ENCODE measurements at places on chromosomes 6 and 20. TPM values are rescaled to one million over a fixed set of nuclear protein-coding genes. Genes with fewer than 3 reads are reported as not detected.

Gene ZSWIM3
- total RNA-seq = 8.8 TPM

Gene COL9A1
- 37.1 TPM for total RNA-seq

- H3K36me3 ChIP-seq = no peaks in the 10 kb centered on the region
- no peak overlapping the region for H3K4me3 ChIP-seq
- H3K4me1 ChIP-seq = peaks cover 7% of the 10 kb centered on the region
- H3K27ac ChIP-seq = no peak overlapping the region
- DNase-seq = no peak
Measured at GRCh38 chr6:373031-373430, 18.5 kb upstream of the IRF4 start.

DNA sequence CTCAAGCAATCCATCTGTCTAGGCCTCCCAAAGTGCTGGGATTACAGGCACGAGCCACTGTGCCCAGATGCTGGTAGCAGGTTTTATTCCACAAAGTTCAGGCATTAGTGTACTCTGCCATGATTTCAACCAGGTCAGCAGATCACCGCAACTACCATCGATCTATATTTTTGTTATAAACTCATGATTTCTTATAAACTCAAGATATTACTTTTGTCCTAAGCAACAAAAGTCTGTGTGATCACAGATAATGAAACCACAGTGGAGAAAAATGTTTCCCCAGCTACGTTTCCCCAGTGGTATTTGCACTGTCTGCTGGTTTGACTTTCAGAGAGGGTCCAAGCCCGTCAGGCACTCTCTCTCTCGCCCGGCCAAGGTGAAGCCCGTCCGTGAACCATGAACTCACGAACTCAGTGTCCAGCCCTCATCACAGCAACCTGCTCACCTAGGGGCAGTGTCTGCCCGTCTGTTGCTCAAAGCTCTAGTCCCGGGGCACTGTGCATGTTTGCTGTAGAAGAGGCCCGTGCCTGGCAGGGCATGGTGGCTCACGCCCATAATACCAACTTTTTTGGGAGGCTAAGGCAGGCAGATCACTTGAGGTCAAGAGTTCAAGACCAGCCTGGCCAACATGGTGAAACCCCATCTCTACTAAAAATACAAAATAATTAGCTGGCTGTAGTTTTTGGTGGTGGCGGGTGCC lies 7.0 kb downstream of the SLC4A11 start:
- DNase-seq = no peak
- no peak overlapping the region for H3K27ac ChIP-seq
- no peaks in the 10 kb centered on the region for H3K4me1 ChIP-seq
- H3K27me3 ChIP-seq = peaks cover 16% of the 10 kb centered on the region

GRCh38 chr6:118700531-118700930 lies 49.1 kb upstream of the CEP85L start:
- no peak overlapping the region for H3K4me3 ChIP-seq
- no peaks in the 10 kb centered on the region for H3K36me3 ChIP-seq
- H3K27me3 ChIP-seq = no peaks in the 10 kb centered on the region
- H3K4me1 ChIP-seq = peaks cover 3% of the 10 kb centered on the region
- H3K27ac ChIP-seq = no peak overlapping the region

- H3K27ac ChIP-seq = no peak overlapping the region
- no peaks in the 10 kb centered on the region for H3K36me3 ChIP-seq
- DNase-seq = no peak
- H3K4me3 ChIP-seq = no peak overlapping the region
- no peaks in the 10 kb centered on the region for H3K27me3 ChIP-seq
Measured at GRCh38 chr6:125866433-125866832, 75.7 kb downstream of the NCOA7 start.

DNA sequence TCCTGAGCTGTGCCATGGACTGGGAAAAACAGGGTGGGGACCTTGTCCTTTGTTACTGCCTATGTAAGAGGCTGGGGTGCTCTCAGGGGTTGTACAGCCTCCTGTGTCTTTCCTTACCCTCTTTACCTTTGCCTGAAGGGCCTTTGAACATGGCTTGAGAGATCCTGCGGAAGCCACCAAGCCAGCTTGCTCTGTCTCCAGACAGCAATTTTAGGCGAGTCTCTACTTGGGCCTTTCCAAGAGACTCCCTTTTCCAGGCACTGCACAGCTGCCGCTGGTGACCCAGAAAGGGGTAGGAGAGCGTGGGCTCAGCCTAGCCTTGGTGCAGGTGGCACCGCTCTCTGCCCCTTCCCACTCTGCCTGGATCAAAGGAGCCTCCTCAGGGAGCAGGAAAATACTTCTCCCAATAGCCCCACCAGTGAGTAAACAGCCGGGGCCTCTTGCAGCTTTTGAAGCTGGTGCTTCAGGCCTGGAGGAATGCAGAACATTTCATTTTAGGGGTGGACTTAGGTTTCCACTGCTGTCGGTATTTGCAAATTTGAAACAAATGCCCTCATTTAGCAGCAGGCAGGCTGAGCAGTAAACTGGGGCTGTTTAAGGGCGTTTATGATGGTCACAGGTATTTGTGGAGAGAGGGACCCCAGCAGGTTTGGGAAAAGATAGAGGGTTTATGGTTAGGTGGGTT lies 13.9 kb downstream of the PTK7 start:
- no peaks in the 10 kb centered on the region for H3K27me3 ChIP-seq
- H3K4me3 ChIP-seq = no peak overlapping the region
- peak overlapping the region; percentile 67 for H3K27ac ChIP-seq
- no peaks in the 10 kb centered on the region for H3K36me3 ChIP-seq
- H3K4me1 ChIP-seq = peaks cover 35% of the 10 kb centered on the region

Gene RPS21
- total RNA-seq = 350 TPM

DNA sequence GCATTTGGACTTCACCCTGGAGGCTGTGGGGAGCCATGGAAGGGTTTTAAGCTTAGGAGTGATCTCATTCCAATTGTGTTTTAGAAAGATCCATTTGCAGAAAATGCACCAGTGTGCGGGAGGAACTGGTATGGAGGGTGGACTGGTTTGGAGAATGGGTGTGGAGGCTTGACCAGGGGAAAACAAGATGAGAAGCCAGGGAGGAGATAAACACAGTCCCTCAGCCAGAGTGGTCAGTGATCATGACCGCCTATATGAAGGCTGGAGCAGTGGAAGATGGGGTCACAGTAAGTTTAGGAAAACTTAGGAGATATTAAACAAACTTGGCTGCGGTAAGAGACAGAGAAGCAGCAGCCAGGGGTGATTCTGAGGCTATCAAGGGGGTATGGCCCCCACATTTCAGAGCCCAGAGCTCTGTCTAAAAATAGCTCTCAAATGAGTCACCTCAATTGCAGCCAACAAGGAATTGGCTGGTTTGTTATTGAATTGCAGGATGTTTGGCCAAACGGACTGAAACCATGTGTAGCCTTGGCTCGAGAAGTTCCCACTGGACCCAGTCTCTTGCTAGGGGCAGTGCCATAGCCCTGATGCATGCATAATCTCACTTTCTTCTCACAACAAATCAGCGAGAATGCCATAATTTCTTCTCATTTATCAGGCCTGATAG lies 159.9 kb upstream of the TOP1 start:
- H3K27me3 ChIP-seq = no peaks in the 10 kb centered on the region
- H3K36me3 ChIP-seq = no peaks in the 10 kb centered on the region
- H3K4me1 ChIP-seq = peaks cover 8% of the 10 kb centered on the region
- H3K4me3 ChIP-seq = no peak overlapping the region
- DNase-seq = no peak
- no peak overlapping the region for H3K27ac ChIP-seq

Gene UNC5CL
- 0.20 TPM for total RNA-seq

DNA sequence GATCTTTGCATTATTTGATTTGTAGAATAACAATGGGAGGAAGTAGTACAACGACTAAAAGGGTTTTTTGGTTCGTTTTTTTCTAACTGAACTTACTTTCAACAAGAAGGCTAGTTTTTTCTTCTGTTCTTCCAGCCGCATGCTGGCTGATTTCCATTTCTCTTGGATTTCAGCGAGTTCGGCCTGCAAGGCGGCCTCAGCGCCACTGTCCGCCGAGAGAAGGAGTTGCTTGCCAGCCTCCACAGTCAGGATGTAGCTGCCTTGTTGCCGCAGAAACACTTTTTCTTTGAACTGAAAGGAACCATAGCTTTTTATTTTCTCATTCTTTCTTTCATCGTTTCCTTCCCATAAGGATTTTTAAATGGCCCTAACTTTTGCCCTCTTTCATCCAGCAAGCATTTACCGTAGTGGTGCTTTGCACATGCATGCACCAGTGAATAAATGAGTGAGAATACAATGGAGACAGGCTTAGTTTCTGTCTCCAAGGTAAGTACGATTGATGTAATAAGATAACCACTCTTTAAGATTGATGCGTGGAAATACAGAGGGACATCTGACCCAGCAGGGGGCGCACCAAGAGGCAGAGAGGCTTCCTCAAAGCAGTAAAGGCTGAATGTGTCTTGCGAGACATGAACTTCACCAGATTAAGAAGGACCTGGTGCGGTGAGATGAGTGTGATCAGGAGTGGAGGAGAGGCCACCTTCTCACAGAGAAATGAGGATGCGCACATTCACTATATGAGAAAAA lies 398.8 kb downstream of the ESR1 start:
- H3K4me1 ChIP-seq = no peaks in the 10 kb centered on the region
- H3K27ac ChIP-seq = no peak overlapping the region
- peaks cover 27% of the 10 kb centered on the region for H3K36me3 ChIP-seq
- no peak overlapping the region for H3K4me3 ChIP-seq
- no peak for DNase-seq

Gene BIRC7
- 1.6 TPM for total RNA-seq

GRCh38 chr6:3022765-3023662 lies 23.3 kb downstream of the NQO2 start:
- H3K4me3 ChIP-seq = no peak overlapping the region
- H3K36me3 ChIP-seq = peaks cover 11% of the 10 kb centered on the region
- H3K27ac ChIP-seq = no peak overlapping the region
- H3K4me1 ChIP-seq = peaks cover 16% of the 10 kb centered on the region
- DNase-seq = no peak

Gene MTFR2
- total RNA-seq = 0.69 TPM

GRCh38 chr6:128099571-128100197 lies 198.8 kb upstream of the THEMIS start:
- no peak overlapping the region for H3K4me3 ChIP-seq
- H3K36me3 ChIP-seq = no peaks in the 10 kb centered on the region
- no peaks in the 10 kb centered on the region for H3K27me3 ChIP-seq
- DNase-seq = no peak

Data from spinal cord (tissue), 10 donors.